ENCODE measurements at places on chromosomes 12 and 14.

DNA sequence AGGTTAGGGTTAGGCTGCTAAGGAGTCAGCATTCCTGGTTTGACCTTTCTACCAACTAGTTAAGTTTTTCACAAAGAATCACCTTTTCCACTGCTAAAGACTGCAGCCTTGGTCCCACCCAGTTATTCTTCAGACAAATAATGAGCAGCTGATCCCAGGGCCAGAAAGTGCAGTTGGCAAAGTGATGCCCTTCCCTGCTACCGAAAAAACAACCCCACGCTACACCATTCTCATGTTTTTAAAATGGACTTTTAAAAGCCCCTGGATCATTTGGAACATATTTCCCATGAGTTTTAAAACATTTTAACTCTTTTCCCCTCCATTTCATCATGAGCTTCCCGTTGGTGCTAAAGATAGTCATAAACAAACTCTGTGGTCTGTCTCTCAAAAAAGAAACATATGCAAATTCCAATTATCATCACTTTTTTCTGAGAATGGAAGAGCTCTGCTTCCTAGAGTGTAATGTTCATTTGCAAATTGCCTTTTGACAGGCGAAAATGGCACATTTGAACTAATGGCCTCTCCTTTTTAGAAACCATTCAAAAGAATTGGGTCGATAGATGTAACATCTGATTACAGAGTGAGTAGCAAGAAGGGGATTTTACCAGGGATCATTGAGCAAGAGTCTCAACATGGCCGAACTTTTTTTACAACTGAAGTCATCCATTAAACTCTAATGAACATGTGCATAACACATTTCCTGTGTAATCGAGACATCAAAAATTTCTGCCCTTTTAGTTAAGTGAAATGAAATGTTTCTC, 129.3 kb upstream of the RAP1B start:
- DNase-seq: no peak

DNA sequence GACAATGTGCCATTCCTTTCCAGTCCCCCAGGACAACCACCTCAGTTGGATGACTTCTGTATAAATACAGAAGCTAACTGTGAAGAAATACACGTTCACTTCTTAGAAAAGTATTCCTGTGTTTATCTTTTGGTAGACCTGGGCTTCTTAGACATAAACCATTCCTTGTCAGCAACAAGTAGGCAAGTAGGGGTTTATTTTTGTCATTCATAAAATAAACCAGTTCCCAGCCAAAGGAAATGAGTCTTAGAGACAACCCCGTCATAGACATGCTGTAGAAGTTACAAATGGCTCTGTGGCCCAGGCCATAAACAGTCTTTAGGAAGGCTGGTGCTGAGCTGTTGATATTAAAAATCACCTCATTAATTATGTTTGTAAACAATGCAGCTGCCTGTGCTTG, 243.2 kb downstream of the SPTSSA start:
- no peak for DNase-seq

- no peak for DNase-seq
Observed at GRCh38 chr14:21171128-21171527, 15.3 kb upstream of the OR5AU1 start.

DNA sequence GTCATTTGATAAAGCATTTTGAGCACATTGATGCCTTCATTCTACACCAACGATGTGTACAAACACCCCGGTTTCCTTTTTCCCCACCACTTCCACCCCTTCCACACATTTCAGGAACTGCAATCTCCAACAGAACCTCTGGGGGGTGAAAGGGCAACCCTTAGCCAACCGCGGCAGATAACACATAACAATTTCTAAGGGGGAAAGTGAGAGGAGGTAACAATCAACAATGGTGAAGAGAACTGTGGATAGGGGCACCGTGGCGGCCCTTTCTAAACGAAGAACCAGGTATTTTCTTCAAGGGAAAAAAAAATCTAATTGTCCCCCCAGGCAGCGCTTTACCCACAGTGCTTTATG, 1.1 kb downstream of the KITLG start:
- no peak for DNase-seq

DNA sequence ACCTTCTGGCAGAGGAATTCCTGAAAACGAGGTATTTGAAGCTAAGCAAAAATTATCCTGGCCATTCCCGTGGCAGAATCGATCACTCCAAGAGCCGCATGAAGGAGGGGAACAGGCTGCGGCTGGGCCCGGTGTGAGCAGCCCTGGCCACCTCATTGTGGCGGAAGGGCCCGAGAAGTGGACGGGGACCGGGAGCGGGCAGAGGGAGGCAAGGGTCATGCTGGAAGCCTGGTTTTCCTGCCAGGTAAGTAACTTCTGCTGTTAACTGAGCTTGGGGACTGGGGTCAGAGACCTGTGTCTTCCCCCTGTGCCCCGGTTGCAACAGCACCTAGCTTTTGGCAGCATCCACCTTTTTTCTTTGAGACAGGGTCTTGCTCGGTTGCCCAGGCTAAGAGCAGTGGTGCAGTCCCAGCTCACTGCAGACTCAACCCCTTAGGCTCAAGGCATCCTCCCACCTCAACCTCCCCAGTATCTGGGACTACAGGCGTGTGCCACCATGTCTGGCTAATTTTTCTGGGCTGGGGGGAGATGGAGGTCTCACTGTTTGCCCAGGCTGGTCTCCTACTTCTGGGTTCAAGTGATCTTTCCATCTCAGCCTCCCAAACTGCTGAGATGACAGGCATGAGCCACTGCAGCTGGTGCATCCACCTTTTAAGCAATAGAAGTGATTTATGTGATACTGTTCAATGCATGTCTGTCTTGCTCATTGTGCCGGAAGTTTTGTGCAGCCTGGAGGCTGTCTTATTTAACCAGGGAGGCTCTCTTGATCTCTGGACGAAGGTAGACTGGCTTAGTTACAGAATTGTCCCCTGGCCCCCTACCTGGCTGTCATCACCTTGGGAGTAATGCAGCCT, 174.0 kb upstream of the MYL2 start:
- no peak for DNase-seq

DNA sequence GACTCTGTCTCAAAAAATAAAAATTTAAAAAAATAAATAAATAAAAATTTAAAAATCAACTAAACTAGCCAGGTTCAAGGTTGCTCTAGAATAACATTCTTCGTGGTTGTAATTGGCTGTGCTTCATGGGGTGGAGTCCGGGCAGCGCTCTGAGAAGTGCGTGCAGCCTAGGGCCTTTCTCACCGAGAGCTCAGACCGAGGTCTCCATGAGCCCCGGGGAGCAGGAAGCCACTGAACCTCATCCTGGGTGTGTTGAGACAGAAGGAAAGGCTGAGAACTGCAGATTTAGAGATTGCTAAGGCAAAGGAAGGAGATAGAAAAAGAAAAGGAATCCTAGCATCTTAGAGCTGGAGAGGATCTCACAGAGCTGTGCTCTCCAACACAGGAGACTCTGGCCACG, 14.7 kb downstream of the P2RX4 start:
- no peak for DNase-seq

DNA sequence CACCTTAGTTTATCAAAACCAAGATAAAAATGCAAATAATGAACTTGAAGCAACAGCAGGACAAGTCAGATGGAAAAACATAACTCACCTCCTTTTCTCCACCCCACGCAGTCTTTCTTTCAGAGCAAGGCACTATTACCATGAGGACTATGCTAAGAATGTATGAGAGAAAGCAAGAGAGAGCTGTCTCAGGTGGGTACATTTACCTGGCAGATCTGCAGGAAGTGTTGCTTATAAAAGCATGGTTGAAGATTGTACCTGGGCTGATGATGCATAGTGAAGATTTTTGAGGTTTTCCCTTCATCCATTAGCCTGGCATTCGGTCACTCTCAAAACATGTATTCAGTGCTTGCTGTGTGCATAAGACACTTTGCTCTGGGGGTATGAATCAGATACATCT, 68.8 kb upstream of the IFNG-AS1 start:
- no peak for DNase-seq

- no peak for DNase-seq
Observed at GRCh38 chr12:83470749-83471148, 784.0 kb downstream of the TMTC2 start.

DNA sequence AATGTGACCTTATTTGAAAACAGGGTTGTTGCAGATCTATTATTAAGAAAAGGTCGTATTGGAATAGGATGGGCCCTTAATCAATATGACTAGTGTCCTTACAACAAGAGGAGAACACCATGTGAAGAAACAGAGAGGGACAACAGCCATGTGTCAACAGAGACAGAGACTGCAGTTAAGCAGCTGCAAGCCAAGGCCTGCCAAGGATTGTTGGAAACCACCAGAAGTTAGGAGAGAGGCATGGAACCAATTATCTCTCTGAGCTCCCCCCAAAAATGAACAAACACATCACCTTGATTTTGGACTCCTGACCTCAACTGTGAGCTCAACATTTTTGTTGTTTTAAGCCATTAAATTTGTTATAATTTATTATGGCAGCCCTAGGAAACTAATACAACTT, 214.6 kb upstream of the PRKD1 start:
- no peak for DNase-seq

- no peak for DNase-seq
Observed at GRCh38 chr12:18250313-18250916, 10.9 kb upstream of the PIK3C2G start.

- no peak for DNase-seq
Observed at GRCh38 chr12:50650285-50650684, 113.6 kb upstream of the ATF1 start.

- DNase-seq: no peak
Observed at GRCh38 chr14:50647282-50647681, 20.8 kb downstream of the SAV1 start.

DNA sequence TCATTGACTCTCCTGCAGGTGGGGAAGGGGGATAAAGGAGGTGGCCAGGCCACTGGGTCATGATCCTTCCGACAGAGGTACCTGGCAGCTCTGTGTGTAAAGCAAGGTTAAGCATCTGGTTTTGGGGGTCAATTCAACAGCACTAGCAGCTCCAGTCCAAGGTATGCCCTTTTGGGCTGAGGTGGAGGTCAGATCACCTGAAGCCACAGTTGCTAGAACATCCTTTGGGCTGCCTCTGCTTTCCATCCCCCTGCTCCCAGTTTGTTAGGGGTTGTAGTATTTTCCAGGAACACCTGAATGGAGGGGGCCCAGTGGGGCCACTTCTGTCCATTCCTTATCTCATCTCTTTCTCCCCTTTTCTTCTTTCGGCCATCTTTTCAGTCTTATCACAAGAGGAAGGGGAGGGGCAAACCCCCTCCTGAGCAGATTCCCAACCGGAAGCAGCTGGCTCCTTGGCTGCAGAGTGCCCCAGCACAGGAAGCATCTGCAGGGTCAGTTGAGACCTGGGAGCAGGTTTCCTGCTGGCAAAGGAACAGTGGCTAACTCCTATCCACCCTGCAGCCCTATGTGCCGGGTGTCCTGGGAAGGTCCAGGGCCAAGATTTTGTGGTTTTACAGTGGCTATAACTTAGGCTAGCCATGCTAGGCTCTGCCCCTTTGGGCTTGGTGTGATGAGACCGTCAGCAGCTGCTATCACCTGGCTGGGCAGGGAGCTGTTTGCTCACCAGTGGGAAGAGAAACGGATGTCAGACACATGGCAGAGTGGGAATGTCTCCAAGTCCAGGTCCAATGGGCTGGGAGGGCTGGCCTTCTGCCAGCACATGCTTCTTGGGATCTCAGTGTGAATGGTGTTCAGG, 40.2 kb downstream of the SH2B3 start:
- no peak for DNase-seq

DNA sequence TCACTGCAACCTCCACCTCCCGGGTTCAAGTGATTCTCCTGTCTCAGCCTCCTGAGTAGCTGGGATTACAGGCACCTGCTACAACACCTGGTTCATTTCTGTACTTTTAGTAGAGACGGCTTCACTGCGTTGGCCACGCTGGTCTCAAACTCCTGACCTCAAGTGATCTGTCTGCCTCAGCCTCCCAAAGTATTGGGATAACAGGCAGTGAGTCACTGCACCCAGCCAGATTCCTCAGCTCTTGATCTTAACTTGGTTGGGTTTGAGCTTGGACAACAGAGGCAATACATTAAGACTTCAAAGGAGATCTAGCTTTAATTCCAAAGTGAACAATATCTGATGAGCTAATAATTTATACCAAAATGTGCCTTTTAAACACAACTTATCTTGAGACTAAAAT, 5.6 kb downstream of the DAZAP2 start:
- DNase-seq: no peak

DNA sequence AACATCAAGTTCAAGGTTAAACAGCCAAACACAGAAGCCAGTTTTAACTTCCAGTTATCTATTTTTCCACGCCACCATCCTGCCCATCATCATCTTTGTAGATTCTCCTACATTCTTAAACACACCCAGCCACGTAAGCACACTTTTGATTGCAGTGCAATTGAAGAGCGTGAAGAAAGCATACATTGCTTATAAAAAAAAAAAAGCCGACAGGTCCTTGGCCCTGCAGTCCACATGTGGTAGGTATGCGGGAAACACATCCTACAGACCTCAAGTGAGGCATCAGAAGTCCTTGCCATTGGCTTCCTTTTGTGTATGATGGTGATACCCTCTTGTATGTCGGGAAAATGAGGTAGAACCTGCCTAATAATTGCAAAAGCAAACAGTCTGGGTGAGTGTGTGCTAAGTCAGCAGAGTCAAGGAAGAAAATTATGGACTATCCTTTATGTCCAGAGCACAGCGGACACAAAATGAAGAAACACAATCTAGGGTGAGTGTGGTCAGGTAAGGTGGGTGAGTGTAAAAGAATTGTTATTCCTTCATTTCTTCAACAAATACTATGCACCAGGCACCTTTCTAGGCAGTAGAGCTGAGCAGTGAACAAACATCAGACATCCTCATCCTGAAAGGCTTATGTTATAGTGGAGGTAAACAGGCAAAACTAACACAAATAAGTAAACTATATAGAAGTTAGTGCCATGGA, 51.5 kb downstream of the EID3 start:
- no peak for DNase-seq

GRCh38 chr14:20295067-20295466, 10.7 kb downstream of the TTC5 start:
- DNase-seq: no peak

- no peak for DNase-seq
Observed at GRCh38 chr12:110382683-110383082, 20.8 kb downstream of the ANAPC7 start.

GRCh38 chr14:35399083-35399937, 5.2 kb downstream of the NFKBIA start:
- DNase-seq: no peak

GRCh38 chr12:9615420-9616136, 7.9 kb upstream of the KLRB1 start:
- no peak for DNase-seq

GRCh38 chr12:130703733-130704375, 12.2 kb downstream of the RIMBP2 start:
- DNase-seq: no peak

DNA sequence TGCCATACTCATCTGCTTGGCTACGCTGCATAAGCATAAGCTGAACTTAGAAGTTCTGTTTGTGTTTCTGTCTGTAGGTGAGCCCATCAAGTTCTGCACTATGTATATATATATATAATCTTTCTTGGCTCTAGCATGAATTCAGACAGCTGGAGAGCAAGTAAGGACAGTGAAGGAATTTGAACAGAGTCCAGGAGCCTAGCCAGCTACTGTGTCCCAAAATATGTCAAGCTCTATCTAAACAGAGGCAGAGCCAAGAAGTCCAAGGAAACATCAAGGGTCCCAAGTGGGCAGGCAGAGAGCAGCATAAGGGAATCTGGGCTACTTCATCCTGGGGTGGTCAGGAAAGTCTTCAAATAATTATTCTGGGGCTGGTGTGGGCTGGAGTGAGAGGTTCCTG, 118.5 kb upstream of the NPAS3 start:
- no peak for DNase-seq
